ENCODE measurements at places on chromosomes 11 and 22.

DNA sequence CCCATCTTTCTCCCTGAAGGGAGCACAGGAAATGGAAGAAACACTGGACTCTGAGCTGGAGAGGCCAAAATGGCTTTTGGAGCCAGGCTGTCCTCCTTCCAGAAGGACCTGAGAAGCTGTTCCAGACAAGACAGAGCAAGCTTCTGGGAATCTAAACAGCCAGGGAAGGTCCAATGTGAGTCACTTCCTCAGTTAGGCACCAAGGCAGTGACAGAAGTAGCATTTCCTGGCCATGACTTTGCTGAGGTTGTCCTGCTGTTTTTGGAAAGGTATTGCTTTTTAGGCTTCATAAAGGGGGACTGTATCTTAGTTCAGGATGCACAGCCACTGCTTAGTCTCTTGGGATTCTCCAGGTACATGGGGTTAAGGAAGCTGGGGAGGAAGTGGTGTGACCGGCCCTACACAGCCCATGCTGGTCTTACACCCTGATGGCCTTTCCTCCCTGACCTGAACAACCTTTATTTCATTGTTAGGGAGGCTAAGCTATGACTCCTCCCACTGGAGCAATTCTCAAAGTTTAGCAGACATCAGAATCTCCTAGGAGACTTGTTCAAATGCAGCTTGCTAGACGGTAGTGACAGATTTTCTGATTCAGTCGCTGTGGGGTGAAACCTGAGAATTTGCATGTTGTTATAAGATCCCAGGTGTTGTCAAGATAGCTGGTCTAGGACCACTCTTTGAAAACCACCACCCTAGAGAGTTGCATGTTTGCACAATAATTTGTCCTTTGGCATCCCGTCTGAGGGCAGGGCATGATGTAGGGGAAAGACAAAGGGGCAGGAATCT is 6.8 kb upstream of the INSC start:
- DNase-seq, result no peak

DNA sequence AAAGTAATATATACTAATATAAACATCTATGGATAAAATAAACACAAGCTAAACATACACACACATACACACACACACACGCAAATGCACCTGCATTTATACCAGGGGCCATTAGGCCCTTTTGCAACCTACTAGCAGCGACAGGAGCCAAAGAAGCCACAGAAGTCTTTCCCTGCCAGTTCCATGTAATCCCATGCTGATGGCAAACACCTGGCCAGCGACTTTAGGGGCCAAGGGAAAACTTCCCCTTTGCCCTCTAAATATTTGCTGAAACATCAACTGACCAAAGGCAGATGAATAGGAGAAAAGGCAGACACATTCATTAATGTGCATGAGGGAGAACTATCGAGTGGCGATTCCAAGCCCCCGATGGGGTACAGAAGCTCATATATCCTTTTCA is 14.8 kb upstream of the P2RY2 start:
- no peak for DNase-seq

- DNase-seq, result no peak
Observed at GRCh38 chr11:31690041-31690440, 121.1 kb downstream of the PAX6 start.

GRCh38 chr11:80687941-80688340 is 1247.1 kb upstream of the TENM4 start:
- no peak for DNase-seq

DNA sequence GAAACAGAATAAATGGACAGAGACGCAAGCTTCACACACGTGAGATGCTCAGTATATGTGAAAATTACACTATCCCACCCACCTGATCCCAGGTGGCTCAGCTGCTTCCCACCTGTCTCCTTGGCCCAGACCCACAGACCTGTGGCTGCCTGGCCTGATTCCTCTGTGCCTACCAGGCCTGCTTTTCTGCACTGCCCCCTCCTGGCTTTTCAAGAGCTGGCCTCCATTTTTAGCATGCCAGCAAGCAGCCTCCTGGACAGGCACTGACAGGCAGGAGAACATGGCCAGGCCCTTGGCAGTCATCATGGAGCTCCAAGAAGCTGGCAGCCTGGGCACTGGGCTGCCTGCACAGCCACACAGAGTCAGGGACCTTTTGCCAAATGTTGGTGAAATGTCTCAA is 79.5 kb upstream of the HMGXB4 start:
- no peak for DNase-seq

GRCh38 chr11:34145073-34145472 is 39.6 kb downstream of the NAT10 start:
- DNase-seq, result no peak

DNA sequence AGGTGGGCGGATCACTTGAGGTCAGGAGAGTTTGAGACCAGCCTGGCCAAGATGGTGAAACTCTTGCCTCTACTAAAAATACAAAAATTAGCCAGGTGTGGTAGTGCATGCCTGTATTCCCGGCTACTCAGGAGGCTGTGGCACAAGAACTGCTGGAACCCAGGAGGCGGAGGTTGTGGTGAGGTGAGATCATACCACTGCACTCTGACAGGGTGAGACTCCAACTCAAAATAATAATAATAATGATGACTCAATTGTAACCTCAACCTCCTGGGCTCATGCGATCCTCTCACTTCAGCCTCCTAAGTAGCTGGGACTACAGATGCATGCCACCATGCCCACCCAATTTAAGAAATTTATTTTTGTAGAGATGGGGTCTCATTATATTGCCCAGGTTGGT is 15.6 kb upstream of the CHRNA10 start:
- no peak for DNase-seq

DNA sequence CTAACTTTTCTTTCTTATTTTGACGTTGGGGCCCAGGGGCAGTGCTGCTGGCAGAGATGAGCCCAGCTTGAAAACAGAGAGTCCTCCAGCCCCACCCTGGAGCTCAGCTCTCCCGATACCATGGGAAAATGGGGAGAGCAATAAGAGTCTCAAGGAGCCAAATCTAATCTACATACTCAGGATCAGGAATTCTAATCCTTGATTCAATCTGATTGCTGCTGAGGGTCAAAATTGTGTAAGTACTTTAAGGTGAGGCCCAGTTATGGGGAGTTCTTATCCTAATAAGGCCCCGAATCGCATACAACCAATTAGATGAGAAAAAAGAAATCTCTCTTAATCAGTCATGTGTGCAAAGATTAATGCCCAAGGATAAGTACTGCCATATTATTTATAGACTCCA is 202.9 kb downstream of the FAM76B start:
- no peak for DNase-seq

GRCh38 chr11:18209058-18209457 is 27.5 kb downstream of the SAA4 start:
- DNase-seq, result no peak

Measured in NCI-H1417 treated with DMSO at 0.1 percent for 48 hours (cell line).